Omental fat pad (tissue), 4 donors: ENCODE measurements at places on chromosomes 11 and 22. TPM values are rescaled to one million over a fixed set of nuclear protein-coding genes. Genes with fewer than 3 reads are reported as not detected.

TEX54 gene
- total RNA-seq = not detected

RFPL2 gene
- 0.36 TPM for total RNA-seq

EHF gene
- total RNA-seq = 0.38 TPM

FOLR2 gene
- 52.5 TPM for total RNA-seq

ZNF70 gene
- 2.8 TPM for total RNA-seq
